ENCODE measurements at places on chromosomes 7 and 10.

GRCh38 chr10:1625731-1626130 lies 111.6 kb downstream of the ADARB2 start:
- DNase-seq: no peak

- no peak for DNase-seq
These were observed 196.5 kb downstream of the PARD3 start for GRCh38 chr10:34618611-34619010.

- DNase-seq: no peak
These were observed 8.8 kb downstream of the DLX5 start for GRCh38 chr7:97015756-97016380.

DNA sequence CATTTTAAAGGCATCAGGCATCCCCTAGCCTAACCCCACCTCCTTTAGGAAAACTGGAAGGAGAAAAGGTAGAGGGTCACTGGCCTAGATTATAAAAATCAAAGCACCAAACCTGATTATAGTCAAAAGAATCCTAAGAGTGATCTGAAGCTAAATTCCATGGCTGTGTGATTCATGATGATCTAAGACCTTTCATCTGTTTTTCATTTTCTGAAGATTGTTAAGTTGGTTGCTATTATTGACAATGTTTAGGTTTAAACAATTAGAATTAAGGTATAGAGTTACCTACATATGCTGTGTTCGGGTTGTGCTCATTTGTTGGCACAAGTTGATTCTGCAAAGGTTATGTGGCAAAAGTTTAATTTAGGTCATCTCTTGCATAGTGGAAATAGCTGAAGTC lies 148.7 kb downstream of the BICC1 start:
- DNase-seq: no peak

DNA sequence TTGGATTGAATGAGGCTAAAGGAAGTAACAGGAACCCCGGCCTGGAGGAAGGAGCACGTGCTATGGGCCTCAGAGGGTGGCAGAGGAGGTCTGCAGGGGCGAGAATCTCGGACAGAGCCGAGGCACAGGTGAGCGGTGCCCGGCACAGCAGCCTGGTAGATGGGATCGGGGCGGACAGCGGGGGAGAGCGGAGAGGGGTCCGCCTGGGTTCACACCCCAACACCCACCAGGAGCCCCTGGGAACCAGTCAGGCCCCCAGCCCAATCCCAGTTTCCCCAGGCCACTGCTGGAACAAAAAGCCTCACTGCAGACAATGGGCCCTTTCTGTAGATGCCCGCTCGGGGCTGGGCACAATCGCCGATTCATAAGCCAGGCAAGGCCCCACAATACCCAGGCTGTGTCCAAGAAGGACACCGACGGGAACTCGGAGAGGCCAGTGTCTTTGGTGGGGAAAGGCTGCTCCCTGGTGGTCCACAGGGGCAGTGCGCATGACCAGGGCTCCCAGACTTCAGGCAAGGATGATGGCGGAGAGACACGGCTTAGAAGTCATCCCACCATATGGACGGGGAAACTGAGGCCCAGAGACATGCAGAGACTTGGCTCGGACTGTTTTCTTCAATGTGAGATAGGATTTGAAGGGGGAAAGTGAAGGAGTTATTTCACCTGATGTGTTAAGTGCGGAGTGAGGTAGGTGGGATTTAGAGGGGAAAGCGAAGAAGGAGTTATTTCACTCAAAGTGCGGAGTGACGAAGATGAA lies 106.9 kb upstream of the GPR26 start:
- DNase-seq: peak; percentile 70

DNA sequence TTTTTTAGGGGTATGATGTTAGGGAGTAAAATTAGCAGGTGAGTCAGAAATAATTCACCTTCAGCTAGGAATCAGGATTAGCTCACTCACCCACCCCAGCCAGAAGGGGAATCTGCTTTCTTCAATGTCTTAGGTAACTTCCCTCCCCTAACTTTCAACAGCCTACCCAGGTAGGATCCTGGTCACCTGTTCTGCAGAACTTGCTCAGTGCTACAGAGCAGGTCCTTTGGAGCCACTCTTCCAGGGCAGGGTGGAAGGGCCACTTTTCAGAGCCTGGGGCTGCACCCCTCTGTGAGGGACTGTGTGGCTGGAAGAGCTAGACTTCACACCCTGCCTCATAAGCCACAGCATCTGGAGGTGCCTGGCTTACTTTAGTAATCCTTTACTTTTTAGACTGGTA lies 58.1 kb downstream of the SHH start:
- peak; percentile 30 for DNase-seq

- DNase-seq: peak; percentile 81
These were observed 152.3 kb downstream of the SDK1 start for GRCh38 chr7:3453398-3453797.

DNA sequence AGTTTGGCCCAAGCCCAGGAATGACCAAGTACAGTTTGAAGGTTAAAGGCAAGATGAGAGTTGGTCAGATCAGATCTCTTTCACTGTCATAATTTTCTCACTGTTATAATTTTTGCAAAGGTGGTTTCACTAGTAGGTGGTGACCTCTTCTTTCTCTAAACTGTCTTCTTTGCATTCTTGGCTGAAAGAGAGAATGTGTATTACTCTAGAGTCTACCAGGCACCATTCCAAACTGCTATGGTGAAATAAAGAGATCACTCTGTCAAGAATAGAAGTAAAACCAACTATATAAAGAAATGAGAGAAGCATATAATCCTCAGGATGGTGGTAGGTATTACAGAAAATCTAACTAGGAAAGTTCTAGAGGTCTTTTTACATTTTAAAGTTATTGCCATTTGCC lies 72.7 kb downstream of the DYNC1I1 start:
- DNase-seq: no peak

GRCh38 chr7:32163896-32164295 lies 93.7 kb upstream of the PDE1C start:
- no peak for DNase-seq

DNA sequence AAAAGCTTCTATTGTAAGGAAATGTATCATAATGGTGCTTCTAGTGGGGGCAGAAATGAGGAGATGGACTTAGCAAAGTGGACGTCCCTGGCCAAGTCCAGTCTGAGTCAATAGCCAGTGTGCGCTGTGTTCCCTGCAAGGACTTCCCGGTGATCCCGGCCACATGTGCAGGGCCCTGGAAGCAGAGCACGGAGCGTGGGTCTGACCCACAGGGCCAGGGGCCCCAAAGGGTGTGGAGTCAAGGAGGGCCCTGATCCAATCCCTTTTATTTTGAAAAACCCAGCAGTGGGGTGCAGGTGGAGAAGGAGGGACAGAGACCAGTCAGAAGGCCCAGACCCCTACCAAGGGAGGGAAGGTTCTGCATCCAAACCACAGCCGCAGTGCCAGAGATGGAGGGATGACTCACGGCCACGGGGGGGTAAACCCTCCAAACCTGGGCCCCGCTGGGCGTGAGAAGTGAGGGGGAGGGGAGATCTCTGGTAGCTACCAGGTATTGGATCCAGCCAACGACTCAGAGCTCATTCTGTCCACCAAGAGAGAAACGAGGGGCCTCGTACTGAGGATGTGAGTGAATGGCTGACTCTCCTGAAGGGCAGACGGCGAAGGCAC lies 57.2 kb upstream of the VIPR2 start:
- no peak for DNase-seq

DNA sequence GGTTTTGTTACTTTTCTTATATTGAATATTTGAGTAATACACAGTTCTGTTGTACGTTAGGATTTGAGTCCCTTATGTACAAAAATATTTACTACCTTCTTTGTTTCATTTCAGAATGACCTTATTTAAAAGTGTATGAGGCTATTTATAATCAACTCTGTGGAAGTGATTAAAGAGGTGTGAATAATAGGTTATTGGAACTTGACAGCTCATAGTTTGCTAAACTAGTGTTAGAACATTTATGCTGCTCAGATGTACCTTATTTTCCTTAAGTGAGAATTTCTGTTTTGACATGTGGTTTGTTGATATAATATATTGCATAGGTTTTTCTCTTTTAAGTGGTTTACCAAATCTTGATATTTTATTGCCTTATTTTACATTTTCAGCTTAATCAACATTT lies 105.5 kb downstream of the ZEB1 start:
- no peak for DNase-seq

- DNase-seq: no peak
These were observed 154.4 kb downstream of the CCDC7 start for GRCh38 chr10:32600317-32600716.

DNA sequence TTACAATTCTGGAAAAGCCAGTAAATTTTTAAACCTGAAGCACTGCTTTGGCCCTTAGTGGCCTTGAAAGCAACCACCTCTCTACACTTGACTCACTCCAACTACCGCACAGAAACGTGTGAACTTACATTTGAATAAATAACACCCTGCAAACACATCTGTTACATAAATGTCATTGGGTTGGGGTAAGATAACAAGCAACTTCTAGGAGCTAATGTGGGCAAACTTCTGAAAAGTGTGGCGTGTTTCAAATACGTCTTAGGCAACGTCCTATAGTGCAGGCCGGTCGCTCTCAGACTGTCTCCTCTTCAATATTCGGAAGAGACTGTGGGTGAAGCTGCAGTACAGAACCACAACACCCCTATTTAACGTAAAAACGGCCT lies 474 bp downstream of the ORC5 start:
- peak; percentile 24 for DNase-seq

- no peak for DNase-seq
These were observed 12.5 kb downstream of the ADGRA1 start for GRCh38 chr10:133100186-133100585.
